Peyer's patch (tissue), 4 donors: ENCODE measurements at places on chromosomes 11 and 22.
A peak's percentile ranks its signal among the peaks of the same experiment; 100 is the strongest.

GRCh38 chr11:117610901-117611300 lies 186.1 kb downstream of the DSCAML1 start:
- no peak overlapping the region for H3K4me3 ChIP-seq
- no peaks in the 10 kb centered on the region for H3K36me3 ChIP-seq
- no peak for DNase-seq
- no peaks in the 10 kb centered on the region for H3K27me3 ChIP-seq
- no peak overlapping the region for H3K27ac ChIP-seq

DNA sequence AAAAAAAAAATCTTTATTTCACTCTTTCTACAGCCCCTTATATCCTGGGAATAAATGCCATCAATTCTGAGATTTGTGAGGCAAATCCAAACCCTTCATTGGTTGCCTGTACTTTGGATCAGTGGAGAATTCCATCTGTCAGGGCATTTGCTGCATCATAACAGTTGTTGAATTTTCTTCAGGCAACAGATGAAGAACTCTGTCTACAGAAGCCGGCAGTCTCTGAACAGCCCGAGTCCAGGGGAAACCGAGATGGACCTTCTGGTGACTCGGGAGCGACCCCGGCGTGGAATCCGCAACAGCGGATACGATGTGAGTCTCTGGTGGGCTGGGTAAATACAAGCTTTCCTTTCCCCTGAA lies 82.3 kb downstream of the C11orf91 start:
- no peak overlapping the region for H3K27ac ChIP-seq
- no peaks in the 10 kb centered on the region for H3K36me3 ChIP-seq
- H3K4me1 ChIP-seq: no peaks in the 10 kb centered on the region

DNA sequence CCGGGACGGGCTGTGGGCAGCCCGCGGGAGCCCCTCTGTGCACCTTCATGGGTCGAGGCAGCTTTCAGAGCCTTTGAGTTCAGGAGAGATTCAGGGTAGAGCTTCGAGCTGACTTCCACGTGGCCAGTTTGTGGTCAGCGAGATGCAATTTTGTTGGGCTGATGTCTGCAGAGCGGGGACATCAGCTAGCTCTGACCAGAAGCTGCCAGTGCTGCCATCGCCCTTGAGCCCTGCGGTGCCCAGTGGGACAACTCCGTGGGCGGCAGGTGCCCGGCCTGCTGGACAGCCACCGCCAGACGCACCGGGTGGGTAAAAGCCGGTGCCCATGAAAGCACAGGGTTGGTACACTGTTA lies 719 bp downstream of the TALDO1 start:
- H3K27me3 ChIP-seq: no peaks in the 10 kb centered on the region
- peaks cover 7% of the 10 kb centered on the region for H3K36me3 ChIP-seq
- H3K4me1 ChIP-seq: peaks cover 14% of the 10 kb centered on the region
- H3K4me3 ChIP-seq: peak overlapping the region; percentile 98

DNA sequence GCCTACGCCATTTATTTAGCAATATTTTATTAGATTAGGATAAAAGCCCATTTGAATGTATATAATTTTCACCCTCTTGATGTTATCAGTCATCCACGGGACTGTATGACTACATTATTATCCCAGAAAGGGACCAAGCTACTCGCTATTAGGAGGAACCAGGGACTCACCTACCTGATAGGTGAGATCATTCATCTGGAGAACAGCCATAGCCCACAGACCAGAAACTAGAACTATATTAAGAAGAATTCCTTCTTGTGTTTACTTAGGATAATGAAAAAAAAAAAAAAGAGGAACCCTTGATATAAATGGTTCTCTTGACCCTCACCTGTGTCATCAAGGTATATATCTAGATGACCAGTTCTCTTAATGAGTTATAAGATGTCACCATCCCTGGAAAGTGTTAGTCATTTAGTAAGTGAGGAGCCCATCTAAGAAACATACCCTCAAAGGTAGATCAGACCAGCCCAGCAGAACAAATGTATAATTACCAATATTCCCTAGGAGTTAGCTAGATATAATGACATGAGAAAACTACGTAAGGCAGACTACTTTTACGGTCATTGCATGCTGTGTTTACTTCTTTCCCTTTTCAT lies 8.0 kb downstream of the SIK3 start:
- no peaks in the 10 kb centered on the region for H3K36me3 ChIP-seq
- H3K4me3 ChIP-seq: no peak overlapping the region
- H3K27me3 ChIP-seq: no peaks in the 10 kb centered on the region

GRCh38 chr11:58938398-58938797 lies 890 bp upstream of the GLYATL1 start:
- no peak for DNase-seq
- no peaks in the 10 kb centered on the region for H3K36me3 ChIP-seq
- H3K4me3 ChIP-seq: no peak overlapping the region
